ENCODE measurements at places on chromosomes 2 and 18.

- no peak for DNase-seq
Observed at GRCh38 chr18:72819050-72819449, 48.7 kb downstream of the NETO1 start.

DNA sequence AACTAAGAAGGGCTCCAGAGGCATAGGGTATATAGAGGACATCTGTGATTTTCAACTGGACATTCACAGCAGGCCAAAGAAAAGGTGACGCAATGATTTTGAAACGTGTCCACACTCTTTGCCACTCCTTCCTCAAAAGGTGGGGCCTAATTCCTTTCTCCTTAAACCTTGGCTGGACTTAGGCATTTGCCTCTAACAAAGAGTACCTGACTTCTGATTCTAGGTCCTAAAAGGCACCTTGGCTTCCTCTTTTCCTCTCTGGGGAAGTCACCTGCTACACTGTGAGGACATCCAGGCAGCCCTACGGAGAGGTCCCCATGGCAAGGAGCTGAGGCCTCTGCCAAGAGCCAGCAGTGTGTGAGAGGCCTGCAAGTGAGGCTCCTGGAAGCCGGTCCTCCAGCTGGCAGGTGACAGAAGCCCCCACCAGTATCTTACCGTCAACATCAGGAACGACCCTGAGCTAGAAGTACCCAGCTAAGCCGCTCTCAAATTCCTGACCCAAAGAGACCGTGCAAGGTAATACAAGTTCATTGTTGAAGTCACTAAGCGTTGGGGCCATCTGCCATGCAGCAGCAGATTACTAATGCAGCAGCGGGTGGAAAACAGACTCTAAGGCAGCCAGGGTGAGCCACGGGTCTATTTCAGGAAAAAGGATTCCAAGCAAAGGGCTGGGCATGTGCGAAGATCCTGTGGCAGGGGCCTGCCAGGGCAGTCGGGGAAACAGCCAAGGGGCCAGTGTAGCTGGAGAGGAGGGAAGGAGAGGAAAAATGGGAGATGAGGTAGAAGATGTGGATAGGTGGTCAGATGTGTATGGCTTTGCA lies 7.4 kb upstream of the HES6 start:
- no peak for DNase-seq

DNA sequence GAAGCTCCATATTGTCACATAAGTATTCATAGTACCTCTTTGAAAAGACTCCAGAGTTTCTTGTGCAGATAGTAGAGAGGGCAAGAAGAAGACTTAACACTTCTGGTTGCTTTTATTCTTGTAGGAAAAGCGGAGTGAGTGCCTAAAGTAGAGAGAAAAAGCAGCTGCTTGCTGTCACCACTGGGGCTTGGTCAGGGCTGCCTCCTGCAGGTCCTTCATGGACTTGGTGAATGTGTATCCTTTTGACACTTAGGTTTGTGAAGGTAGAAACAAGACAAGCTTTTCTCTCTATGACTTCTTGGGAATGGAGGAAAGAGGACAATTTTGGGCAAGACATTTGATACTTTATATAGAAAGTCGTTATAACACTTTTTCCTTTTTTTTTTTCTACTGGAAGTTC lies 312.8 kb upstream of the FANCL start:
- no peak for DNase-seq

DNA sequence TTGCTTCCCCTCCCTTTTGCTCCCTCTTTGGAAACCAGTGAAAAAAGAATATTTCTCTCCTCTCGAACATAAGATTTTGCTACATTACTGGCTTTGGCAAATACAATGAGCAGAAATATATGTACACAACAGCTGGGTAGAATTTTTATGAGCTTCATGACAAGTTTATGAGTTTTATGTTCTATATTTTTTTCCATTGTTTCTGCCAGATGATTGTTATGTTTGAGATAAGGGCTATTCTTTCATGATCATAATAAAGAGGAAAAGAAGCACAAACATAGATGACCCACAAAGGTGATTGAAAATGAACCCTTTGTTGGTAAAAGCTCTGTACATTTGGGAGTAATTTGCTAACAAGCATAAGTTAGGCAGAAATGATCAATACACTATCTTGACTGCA lies 14.8 kb upstream of the TFPI start:
- DNase-seq: no peak

GRCh38 chr18:43572163-43572562 lies 294.9 kb upstream of the SYT4 start:
- DNase-seq: no peak

DNA sequence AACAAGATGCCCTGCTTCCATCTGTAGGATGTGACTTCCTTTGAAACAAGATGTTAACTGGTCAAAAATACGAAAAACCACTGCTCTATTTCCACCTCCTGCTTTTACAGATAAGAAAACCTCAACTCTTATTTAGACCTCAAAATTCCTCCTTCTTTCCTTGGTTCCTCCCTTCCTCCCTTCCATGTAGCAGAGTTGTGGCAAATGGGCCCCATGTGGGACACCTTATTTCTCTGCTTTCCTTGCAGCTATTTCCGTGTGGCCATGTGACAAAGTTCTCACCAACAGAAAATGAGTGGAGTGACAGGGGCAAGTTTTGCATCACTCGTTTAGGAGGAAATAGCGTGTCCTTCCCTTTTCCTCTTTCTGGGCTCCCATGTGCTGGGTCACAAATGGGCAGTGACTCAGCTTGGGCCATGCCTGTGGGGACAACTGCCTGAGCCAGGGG lies 69.4 kb upstream of the SMAD2 start:
- DNase-seq: no peak

- no peak for DNase-seq
Observed at GRCh38 chr2:60780721-60781120, 24.7 kb downstream of the PAPOLG start.

DNA sequence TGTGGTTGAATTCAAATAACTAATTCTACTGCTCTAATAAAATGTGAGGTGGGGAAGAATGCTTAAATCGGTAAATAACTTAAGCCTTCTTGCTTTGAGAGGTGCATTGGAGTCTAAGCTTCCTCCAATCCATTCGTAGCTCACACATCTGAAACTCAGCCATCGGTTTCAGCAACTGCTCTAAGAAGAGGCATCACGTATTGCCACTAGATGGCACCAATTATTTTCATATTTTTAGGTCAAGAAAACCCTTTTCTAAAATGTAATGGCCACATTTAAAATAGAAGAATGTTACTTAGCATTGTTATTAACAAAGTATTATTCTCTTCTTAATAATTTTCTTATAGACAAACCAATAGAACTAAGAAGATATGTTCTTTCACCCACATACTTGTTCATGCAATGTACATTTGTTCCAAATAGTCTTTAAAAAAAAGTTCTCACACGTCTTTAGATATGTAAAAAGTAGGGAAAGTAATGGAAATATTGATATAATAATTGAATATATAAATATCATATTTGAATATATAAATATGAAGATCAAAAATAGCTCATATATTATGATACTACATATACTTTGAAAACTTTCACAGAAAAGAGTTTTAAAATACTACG lies 229.8 kb downstream of the CCDC178 start:
- DNase-seq: no peak

- no peak for DNase-seq
Observed at GRCh38 chr2:63249161-63249560, 198.5 kb downstream of the OTX1 start.

- DNase-seq: no peak
Observed at GRCh38 chr2:174343343-174343622, 8.5 kb downstream of the SP9 start.

DNA sequence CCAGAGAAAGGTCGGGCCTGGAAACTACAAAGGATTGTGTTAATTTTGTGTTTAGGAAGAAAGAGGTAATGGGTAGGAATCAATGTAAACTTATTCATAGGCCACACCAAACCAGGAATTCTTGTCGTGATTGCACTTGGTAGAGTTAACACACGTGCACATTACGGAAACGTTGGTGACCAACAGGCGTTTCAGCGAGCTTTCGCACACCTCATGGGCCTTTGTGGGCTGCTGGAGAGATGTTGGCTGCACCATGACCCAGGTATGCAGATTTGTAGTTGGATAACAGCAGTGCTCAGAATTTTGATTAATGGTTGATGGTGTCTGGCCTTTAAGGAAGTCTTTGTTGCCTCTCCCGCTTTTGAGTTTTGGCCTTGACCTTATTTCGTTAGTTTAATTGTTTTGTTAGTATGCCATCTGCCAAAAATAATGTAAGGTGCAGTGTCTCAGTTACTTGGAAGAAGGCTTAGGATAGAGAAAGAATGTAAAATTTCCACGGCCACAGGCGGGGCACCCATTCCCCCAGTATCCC lies 1.9 kb downstream of the ZNF236 start:
- DNase-seq: no peak

GRCh38 chr2:173101687-173102086 lies 26.0 kb downstream of the MAP3K20 start:
- no peak for DNase-seq

DNA sequence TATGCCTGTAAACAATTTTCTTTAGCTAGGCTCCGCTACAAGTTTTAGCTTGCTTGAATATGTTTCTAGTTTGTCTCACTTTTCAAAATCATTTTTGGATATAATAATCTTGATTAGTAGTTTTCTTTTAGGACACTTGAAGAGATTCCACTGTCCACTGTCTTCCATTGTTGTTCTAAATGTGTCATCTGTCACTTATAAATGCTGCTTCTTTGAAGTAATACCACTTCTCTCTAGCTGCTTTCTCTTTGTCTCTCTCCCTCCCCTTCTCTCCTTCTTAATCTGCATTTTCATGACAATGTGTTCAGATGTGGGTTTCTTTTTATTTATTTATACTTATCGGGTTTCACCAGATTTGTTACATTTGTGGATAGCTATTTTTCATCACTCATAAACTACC lies 73.7 kb upstream of the DPP10 start:
- DNase-seq: no peak

All from EL (cell line).